ENCODE measurements at places on chromosomes 16 and 17. TPM values are rescaled to one million over a fixed set of nuclear protein-coding genes. Genes with fewer than 3 reads are reported as not detected.

Gene EVPLL
- 1.2 TPM for total RNA-seq

Gene OR3A3
- not detected for total RNA-seq

Gene CEMP1
- total RNA-seq: 0.54 TPM

Gene HOXB7
- 45.4 TPM for total RNA-seq

Gene FBXO47
- total RNA-seq: not detected

Gene TBC1D3K
- total RNA-seq: not detected

Gene KRT33A
- total RNA-seq: not detected

Gene ABCC12
- total RNA-seq: not detected

Gene SLC5A11
- 1.2 TPM for total RNA-seq

Gene KRTAP9-8
- not detected for total RNA-seq

Gene CCL14
- 134 TPM for total RNA-seq

Gene MYL4
- total RNA-seq: not detected

Gene TMEM238L
- 0.47 TPM for total RNA-seq

Gene KRT222
- 6.6 TPM for total RNA-seq

Gene KRT33B
- total RNA-seq: not detected

Gene KRTAP4-3
- total RNA-seq: not detected

Gene IRF8
- total RNA-seq: 33.3 TPM

Gene CCL11
- total RNA-seq: not detected

Gene APOBR
- total RNA-seq: 3.2 TPM

Gene C16orf96
- total RNA-seq: 0.16 TPM

Gene NPW
- total RNA-seq: not detected

Gene CD300LB
- total RNA-seq: 0.91 TPM

Gene C16orf95
- 2.5 TPM for total RNA-seq

Gene OSGIN1
- 6.3 TPM for total RNA-seq

Gene NEURL4
- 44.7 TPM for total RNA-seq

Gene GRAP
- total RNA-seq: 8.4 TPM

Gene KIFC3
- 109 TPM for total RNA-seq

Data from kidney (tissue), 22 donors.